Stimulated activated CD4-positive, alpha-beta T cell treated with anti-CD3 and anti-CD28 coated beads, Interleukin-2, amount 100 ng/mL, for 24 hours (primary cell): ENCODE measurements at places on chromosomes 5 and 9.

GRCh38 chr5:95931079-95931833 lies 30.4 kb downstream of the ELL2 start:
- DNase-seq: no peak

DNA sequence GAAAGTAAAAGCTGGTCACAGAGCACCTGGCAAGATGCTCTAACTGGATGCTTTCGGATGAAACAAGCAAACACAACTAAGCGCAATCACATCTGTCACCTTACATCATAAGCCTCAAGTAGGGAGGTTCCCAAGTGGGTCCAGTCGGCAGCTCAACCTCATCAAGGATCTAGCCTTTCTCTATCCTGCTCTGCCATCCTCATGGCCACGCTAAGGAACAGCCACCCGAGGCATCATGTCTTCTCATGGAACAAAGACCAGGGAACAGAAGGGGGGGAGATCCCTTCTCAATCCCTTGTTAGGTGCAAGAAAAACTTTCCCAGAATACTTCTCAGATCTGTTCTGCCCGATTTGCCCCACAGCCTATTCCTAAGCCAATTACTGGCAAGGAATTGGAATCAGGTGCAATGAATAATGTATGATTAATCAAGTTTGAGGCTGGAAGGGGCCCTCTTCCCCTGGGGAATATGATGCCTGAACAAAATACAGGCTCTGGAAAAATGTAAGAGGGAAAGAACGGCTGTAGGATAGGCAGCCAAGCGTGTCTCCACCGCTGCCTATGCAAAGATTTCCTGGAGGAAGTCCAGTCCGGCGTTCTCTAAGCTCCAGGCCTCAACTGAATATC lies 1.3 kb upstream of the HABP4 start:
- no peak for DNase-seq

DNA sequence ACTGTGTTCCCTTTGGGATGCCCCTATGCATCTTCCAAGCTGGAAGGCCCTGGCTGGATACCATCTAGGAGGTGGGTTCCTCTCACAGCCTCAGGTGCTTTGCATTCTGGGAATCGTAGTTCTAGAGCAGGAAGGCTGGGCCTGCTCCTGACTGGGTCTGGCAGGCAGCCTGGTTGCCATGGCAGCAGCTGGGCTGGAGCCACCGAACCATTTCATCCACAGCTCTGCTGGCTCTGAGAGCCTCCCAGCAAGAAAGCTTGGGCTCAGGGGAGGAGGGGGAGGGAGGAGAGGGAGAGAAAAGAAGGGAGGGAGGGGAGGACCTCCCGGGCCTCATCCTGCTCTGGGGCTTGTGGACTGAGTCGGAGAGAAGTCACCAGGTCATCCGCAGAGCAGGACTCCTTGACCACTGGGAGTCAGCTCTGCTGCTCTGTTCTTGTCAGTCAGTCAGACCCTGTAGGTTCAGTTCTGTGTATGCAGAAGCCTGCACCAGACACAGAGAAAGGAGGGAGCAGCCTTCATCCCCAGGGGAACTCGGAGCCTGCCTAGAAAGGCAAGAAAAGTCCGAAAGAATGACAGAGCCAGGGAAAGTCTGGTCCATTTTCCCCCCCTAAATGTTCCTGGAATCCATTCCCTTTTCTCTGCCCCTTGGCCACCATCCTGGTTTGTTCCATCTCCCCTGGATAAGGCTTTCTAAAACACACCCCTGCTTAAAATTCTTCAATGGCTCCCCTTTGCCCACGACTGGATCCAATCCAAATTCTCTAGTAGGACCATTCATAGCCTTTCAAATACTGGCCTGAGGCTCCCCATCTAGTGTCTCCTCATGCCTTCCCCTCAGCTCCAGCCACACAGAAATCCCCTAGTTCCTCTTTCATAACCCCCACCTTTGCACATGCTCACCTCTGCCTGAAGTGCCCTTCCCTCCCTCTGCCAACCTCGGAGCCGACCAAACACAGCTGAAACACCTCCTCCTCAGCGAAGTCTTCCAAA lies 65.4 kb upstream of the ARAP3 start:
- DNase-seq: no peak

- DNase-seq: no peak
Measured at GRCh38 chr5:81533629-81534405, 139.9 kb upstream of the ACOT12 start.

DNA sequence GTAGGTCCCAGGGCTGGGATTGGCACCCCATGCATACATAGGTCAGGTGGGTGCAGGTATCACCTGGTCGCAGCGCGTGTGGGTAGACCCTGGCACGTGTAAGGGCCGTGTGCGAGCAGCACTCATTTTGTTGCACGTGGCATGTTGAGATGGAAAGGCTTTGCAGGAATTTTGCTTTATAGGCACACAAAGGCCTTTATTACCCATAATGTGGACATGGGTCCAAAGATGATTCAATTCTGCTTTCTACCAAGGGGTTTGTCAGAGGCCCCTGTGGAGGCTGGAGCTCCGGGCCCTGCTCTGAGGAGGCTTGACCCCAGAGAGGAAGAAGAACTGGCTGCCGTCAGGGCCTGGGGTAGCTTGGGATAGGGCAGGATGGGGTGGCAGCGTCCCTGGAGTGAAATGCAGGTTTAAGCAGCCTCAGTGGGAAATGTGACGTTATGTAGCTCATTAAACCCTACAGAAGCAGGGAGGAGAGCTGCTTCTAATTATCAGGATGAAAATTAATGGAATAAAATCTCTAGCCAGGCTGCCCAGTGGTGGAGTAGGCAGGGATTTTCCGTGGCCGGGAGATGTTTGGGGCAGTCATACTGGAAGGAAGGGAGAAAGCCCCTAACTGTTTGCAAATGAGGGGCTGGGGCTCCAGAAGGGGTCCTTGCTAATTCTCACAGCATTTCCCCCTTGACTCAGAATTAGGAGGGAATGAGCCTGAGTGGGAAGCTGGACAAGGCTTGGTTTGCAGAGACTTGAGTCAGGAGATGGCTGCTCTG lies 103.3 kb upstream of the PITX1 start:
- DNase-seq: no peak

DNA sequence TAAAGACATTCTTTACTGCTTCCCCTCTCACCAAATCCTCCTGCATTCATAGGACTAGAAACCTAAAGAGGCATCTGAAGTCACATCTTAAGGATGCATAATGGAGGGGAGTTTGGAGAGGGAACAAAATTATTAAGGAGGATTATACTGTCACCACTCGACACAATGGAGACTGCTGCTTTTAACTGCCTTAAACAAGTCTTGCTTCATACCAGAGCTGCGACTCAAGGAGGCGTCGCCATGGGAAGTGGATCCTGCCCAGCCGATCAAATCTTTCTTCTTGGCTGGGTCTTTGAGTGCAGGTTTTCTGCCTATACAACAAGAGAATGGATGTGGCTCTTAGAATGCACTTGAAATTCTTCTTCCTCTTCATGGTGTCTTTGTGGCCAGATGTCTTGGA lies 66.7 kb upstream of the FOXE1 start:
- no peak for DNase-seq

- no peak for DNase-seq
Measured at GRCh38 chr5:73909474-73909873, 283.5 kb downstream of the ARHGEF28 start.

- no peak for DNase-seq
Measured at GRCh38 chr5:170466553-170466952, 37.3 kb upstream of the KCNIP1 start.

- DNase-seq: no peak
Measured at GRCh38 chr9:133525677-133526076, 918 bp upstream of the MYMK start.

DNA sequence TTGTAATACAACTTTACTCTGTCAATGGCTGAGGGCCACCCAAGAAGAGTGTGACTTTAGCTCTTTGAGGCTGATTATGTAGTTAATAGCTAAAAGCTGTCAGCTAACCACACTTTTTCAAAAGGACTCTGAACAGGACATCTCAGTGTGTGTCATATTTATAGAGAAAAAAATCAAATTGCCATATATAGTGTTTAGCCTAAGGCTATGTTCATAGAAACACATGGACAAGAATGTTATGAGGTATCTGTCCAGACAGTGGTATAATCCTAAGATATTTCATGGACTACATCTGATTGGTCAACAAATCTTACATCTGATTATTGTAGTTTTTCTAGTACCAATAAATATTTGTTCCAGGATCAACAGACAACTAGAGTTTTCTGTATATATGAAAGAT lies 42.1 kb upstream of the CDH18 start:
- no peak for DNase-seq
